ENCODE measurements at places on chromosomes 3 and 15. TPM values are rescaled to one million over a fixed set of nuclear protein-coding genes. Genes with fewer than 3 reads are reported as not detected.

DNA sequence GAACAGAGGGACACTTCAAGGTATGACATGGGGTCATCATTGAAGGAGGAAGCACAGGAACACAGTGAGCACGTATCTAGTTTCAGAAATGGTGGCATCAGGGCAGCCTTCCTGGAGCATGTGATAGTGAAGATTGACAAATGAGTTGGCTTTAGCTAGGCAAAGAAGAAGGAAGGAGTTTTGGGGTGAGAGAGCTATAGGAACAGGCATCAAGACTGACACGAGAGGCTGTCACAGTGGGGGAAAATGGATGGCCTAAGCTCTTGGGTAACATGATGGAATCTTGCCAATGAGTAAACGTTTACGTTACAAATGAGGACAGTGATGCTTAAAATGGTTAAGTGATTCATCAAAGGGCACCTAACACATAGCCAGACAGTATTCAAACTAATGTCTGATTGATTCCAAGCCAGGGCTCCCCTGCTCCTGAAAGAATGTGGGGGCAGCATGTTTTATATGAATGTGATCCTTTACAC lies 23.1 kb upstream of the GPR171 start:
- DNase-seq, result peak; percentile 77

- DNase-seq, result no peak
These were observed 29.5 kb downstream of the PDE8A start for GRCh38 chr15:85011160-85011571.

DNA sequence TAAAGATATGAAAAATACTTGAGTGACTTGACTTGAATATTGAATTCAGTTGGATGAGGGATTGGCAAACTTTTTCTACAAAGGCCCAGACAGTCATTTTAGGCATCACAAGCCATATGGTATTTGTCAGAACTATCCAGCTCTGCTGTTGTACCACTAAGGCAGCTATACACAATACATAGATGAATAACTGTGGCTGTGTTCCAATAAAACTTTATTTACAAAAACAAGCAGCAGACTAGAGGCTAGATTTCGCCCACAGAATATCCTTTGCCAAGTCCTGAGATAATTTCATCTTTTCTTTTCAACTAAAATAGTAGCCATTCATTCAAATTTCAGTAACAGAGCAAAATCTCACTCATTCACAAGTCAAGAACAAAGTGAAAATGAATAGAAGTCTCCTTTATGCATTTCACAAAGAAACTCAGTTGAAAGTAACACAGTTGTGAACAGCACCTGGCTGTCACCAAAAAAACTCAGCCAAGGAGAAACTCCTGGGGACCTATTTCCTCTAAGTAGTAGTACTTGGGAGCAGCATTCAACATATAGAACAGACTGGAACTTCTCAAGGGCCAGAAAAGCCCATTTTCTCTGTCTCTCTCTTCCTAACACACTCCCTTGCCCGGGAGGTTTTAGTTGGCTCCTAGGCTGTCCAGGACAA lies 56.3 kb downstream of the OSBPL10 start:
- no peak for DNase-seq

DNA sequence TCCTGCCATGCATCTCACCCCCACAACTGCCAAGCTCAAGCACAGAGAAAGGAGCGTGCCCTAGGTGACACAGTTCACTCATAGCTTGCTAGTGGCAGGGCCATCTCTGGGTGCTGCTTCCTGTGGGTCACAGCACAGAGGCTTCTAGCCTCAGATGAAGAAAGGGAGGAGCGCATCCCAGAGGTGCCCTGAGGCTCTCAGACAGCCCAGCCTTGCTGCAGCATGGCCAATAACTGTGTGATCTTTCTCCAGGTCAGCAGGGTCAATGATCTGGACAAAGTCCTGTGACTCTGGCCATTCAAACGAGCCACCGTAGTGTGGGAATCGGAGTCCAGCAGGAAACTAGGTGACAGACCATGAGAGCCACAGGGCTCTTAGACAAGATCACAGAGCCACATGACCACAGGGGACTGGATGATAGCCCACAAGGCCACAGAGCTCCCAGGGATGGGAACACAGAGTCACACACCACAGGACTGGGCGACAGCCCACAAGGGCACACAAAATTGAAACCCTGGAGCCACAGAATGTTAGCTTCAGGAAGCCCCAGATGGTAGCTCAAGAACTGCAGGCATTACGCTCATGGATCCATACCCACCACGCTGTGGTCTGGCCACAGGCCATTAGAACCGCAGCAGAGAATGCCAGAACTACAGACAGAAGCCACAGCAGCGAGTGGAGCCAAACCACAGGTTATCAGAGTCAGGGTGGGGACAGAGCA lies 25.9 kb upstream of the GRIP2 start:
- peak; percentile 81 for DNase-seq

The CSPG4 gene
- 24.7 TPM for total RNA-seq

The FANCD2OS gene
- total RNA-seq, result not detected

The MRAS gene
- 12.3 TPM for total RNA-seq

The EXD1 gene
- total RNA-seq, result not detected

All from Daoy (cell line).